ENCODE measurements at places on chromosomes 7 and 10.

DNA sequence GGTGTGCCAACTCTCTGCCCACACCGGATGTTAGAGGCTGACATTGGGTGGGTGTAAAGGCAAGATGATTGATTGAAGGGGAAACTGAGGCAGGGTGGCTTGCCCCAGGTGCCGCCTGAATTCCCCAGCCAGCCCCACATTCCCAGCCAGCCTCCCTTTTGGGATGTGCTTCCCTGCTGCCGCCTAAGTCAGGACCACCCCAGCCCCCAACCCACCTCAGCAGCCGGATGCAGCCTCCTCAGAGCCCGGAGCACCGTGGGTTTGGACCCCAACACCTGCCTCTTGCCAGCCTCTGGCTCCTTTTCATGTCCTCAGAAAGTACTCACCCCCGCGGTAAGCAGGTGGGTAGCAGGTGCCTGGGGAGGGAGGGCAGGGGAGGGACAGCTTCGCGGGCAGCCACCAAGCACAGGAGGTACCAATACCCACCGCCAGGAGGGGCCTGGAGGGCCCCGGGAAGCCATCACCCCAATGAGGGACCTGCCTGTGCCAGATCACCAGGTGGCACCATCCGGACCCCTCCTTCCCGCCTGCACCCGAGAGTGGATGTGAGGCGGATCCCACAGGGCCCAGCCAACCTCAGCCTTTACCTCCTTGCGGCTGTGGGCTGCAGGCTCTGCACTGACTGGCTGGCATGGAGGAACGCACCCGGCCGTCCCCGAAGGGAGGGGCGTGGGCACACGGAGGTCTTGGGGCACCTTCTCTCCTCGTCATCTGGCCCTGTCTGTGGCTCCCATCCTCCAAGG lies 60.5 kb downstream of the PWWP2B start:
- peak; percentile 76 for DNase-seq

- peak; percentile 99 for DNase-seq
Observed at GRCh38 chr7:140214075-140214684, 37.4 kb upstream of the KDM7A start.

DNA sequence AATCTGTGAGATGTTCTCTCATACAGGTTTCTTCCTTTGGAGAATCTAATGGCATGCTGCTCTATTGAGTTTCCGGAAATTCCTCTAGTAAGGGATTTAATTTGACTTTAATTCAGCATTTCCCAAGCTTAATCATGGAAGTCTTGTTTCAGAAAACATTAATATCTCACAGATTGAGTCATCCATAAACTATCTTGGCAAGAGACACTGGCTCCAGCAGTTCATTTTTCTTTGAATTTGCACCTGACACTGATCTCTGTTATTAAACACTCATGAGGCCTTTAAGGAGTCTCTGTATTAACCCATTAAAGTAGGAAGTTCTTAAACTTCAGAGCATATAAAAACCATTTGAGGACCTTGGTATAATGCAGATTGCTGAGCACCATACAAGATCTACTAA lies 3.6 kb upstream of the ITGB8 start:
- DNase-seq = no peak

DNA sequence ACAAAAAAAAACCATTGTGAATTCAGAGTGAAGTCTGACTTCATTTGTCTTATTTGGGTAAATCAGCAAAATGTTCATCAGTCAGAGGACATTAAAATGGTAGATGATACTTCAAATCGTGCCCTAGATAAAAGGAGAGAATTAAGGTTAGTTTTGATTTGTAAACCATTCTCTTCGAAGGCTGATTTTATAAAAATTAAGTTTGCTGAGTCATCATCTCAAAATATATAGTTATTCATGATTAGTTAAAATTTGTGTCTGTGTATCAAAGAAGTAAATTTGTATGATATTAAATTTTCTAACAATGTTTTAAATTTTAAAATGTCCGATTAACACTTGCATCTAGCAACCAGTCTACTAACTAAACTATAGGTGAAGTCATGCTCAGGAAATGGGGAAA lies 35.3 kb downstream of the MET start:
- DNase-seq = no peak

GRCh38 chr7:55513868-55514267 lies 58.4 kb downstream of the VOPP1 start:
- no peak for DNase-seq

DNA sequence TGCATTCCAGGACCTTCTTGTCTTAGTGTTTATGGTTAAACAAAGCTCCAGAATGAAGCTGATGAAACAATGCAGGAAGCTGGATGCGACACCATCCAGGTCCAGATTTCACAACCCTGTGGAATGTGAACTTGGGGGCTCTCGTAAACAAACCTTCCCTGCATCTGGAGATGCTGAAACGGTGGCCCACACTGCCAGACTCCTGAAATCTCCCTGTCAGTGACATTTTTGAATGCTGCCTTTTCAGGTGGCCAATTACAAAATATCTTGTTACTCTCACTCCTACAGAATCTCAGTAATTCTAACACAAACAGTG lies 18.8 kb downstream of the VIPR2 start:
- DNase-seq = no peak

- DNase-seq = no peak
Observed at GRCh38 chr7:39085590-39086049, 107.9 kb downstream of the POU6F2 start.

GRCh38 chr10:119431034-119431772 lies 111.3 kb downstream of the RGS10 start:
- DNase-seq = no peak

GRCh38 chr10:17238445-17239291 lies 10.6 kb downstream of the VIM start:
- no peak for DNase-seq

GRCh38 chr10:17954861-17955260 lies 3.1 kb downstream of the SLC39A12 start:
- DNase-seq = no peak

DNA sequence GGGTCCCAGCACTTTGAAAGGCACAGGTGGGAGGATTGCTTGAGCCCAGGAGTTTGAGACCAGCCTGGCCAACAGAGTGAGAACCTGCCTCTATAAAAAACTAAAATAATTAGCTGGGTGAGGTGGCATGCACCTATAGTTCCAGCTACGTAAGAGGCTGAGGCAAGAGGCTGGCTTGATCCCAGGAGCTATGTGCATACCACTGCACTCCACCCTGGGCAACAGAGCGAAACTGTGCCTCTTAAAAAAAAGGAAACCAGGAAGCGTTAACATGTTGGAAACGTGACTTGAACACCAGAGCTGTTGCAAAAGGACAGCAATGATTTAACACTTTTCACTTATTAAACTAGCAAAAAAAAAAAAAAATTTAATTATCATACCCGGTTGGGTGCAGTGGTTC lies 12.6 kb downstream of the BAZ1B start:
- no peak for DNase-seq

DNA sequence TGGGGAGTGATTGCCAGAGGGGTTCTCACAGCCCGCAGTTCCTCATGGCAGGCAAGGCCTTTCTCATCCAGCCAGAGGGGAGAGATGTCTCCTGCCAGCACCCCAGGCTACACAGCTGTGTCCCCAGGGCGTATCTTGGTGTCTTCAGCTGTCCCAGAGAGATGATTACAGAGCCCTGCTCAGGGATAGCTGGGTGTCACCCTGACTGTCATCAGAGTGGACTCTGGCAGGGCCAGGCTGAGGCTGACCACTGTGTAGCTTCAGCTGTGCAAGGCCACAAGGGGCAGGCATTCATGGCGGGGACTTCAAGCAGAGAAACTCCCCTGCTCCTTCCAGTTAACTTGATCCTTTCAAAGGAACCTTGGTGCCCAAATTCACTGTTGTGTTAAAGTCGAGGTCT lies 124.2 kb downstream of the RGS10 start:
- DNase-seq = no peak

DNA sequence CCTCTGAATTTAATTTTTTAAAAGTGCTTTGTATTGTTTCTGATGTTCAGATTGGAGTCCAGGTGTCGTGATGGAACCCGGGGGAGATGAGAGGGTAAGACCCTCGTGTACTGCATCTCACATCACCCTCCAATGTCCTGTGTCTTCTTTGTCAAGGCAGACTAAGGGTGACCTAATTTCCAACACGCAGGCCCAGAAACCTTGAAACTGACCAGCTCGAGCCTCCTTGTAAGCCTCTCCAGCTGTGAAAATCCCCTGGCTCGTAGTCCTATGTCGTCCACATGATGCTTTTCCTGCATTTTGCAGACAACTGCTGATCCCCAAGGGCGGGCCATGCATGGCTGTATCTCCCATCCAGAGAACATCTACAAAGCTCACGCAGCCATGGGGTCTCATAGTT lies 220.2 kb downstream of the ARHGAP12 start:
- DNase-seq = no peak

GRCh38 chr10:4532467-4532866 lies 293.5 kb upstream of the AKR1E2 start:
- DNase-seq = no peak

DNA sequence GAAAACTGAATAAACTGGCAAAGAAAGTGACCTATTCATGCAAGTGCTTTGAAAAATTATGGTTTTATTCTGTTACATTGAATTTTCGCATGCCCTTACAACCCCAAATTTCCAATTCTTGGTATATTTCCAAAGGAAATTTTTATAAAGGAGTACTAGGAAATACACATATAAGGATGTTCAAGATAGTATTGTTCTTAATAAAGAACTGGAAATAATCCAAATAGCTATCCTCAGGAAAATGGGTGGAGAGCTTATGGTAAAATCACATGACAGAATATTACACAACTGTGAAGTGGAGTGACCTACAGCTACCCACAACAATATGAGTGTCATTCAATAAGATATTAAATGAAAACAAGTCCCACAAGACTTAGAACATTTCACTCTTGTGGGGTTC lies 138.9 kb upstream of the BMPER start:
- no peak for DNase-seq

- no peak for DNase-seq
Observed at GRCh38 chr10:29141761-29142160, 147.1 kb upstream of the LYZL1 start.

GRCh38 chr7:20417260-20417659 lies 86.6 kb downstream of the ITGB8 start:
- DNase-seq = no peak

DNA sequence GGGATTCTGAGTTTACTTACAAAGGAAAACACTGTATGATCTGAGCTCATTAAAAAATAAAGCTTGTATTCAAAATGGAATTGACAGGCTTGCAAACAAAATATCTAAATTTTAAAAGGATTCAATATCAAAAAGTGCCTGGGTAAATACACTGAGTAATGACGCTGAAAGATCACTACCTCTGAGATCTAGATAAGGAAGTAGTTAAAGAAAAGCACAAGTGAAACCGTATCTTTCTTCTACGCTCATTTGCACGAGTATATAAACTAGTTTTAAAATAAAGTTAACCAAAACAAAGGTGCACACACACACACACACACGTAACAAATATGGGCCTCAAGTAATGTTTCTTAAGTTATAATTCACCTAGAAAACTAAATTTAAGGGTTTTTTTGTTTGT lies 93.4 kb downstream of the SNX13 start:
- DNase-seq = no peak

- DNase-seq = no peak
Observed at GRCh38 chr10:129038522-129038921, 428.5 kb upstream of the MGMT start.

DNA sequence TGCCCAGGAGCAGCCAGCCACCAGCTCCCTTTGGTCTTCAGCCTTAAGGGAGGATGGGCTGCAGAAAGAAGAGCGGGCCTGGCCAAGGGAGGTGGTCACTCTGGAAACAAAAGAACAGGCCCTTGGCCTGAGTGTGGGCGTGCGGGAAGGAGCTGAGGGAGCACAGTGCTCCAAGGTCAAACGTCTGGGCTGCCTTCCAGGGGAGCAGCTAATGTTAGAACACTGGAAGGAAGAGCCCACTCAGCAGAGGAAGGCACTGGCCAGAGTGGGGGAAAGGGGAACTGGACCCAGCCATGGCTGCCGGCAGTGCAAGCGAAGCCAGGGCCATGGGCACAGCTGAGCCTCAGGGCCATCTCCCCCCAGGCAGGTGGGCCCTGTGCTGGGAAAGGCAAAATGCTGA lies 42.7 kb downstream of the FAM53B start:
- DNase-seq = no peak

DNA sequence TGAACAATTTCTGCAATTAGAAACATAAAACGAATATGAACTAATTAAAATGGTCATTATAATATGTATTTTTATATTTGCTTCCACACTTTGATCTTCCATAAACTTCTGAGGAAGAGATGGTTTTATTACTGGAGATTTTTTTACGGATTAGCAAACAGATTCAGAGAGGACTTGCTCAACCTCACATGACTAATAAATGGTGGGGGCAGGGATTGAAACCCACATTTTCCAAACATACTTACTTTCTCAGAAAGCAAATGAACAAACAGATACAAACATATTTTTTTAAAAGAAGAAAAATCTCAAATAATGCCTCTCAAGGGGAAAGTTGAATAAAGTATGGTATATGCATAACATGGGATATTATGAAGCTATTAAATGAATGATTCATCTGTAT lies 18.3 kb downstream of the ANKMY2 start:
- DNase-seq = no peak

DNA sequence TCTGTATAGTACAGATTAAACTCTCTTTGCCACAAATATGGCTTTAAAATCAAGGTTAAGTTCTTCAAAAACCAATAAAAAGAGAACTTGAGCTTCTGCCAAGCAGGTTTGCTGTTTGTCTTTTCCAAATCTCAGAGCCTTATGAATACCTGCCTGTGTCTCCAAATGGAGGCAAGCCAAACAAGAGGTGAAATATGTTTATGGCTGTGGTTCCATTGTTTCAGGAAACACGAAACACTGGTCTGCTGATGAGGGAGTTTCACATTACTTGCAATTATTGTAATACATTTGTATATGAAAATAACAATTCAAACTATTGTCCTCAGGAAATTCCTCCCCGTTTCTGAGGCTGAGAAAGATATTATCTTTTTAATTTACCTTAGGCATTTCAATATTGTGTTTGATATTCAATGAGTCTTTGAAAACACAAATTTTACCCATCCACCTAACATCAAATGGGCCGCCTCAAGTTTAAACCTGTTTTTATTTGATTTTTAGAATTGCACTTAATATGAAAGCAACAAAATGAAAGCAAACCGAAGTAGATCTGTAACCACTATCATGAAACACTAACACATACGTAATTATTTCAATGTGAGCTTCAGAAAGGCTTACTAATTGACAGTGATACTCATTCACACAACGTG lies 359.3 kb downstream of the HGF start:
- DNase-seq = peak; percentile 77

DNA sequence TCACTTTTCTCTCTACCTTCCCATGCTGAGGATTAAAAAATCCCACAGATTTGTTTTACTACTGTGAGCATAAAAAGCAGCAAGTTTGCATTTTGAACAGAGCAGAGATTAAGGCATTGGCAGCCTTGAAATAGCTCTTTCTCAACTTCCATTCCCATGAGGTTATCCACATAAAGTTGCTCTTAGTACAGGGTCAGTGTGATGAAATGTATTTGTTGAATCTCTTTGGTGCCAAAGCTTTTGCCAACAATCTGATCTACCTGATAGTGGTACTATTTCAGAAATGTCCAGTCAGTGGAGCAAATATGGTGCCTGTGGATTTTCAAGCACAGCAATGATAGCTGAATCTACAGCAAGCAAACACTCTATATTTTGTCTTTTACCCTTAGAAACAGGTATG lies 254.8 kb downstream of the INHBA start:
- no peak for DNase-seq

- no peak for DNase-seq
Observed at GRCh38 chr10:114206902-114207301, 27.7 kb downstream of the TDRD1 start.

Data from RPMI8226 (cell line).